ENCODE measurements at places on chromosomes 5 and 9.
A peak's percentile ranks its signal among the peaks of the same experiment; 100 is the strongest.

- no peak for DNase-seq
These were observed 18.3 kb downstream of the DOCK2 start for GRCh38 chr5:169655353-169655752.

- no peak for DNase-seq
These were observed 274.6 kb upstream of the IRX4 start for GRCh38 chr5:2157372-2157771.

GRCh38 chr5:133900534-133901270, 67.7 kb downstream of the C5orf15 start:
- no peak for DNase-seq

- no peak for DNase-seq
These were observed 324.5 kb downstream of the SLIT3 start for GRCh38 chr5:168976311-168976970.

DNA sequence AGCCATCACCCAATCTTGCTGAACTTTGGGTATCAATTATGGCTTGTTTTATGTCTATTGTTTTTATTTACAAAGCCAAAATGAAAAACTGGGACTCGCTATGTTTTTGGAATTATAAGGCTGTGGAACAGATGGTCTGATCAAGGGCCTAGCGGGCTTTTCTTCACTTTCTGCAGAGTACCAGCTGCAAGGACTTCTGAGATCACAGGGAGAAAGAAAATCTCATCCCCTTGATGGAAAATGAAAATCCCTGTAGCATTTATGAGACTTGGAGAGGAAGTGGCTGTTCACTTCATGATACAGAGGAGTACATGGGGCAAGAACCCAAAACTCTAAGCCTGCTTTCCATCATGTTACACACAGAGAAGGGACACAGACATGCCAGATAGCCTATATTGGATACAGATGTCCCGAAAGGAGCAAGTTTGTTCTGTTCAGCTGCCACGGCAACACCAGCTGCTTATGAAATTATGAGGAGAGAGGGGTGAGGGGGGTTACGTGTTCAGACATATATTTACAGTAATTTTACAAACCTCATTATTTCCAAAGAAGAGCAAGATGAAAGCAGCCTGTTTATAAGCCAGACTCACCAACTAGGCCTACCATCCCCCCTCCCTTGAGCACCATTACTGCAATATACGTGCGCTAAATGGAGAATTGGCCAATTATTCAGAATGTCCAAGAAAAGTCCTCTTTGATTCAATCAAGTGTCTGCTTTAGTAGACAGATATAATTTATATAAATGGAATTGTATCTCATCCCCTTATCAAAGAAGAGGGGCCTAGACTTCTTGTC, 220.0 kb downstream of the MARCHF11 start:
- no peak for DNase-seq

DNA sequence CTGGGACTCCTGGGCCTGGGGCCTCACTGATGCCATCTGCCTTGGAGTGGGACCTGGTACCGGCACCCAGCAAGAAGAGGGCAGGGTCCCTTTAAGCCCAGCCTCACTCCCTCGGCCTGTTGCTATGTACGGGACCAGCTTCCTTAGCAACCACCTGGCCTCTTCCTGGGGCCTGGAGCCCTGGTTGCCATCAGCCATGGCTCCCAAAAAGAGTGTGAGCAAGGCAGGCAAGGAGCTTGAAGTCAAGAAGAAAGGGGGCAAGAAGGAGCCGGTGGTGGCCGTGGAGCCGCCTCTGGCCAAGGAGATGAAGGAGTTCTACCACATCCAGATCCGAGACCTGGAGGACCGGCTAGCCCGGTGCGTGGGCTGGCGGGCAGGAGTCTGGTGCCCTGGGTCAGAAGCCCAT, at the start of gene CFAP157:
CFAP157 (plus strand) TSS at position 153 of the 406 bp plus-strand sequence; CDS start at position 197, 44 bp downstream.
- no peak for DNase-seq

- DNase-seq: no peak
These were observed 15.2 kb upstream of the KCNMB1 start for GRCh38 chr5:170404398-170404797.

DNA sequence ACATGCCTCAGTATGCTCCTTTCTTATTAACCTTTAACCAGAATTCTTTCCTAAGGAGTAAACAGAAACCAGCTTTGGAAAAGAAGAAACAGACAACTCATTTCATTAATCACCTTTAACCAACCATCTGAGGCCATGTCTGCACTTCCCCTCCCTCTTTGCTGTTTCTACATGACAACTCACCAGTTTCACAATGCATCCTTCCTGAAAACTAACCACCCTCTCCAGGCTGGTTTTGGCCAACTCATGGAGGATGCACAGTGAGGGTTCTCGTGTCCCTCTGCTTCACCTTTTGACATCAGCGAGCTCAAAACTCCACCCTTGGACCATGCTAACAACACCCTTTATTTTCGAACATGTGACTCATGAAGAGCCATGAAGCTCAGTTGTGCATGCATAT, 244.1 kb downstream of the ELAVL2 start:
- no peak for DNase-seq

- no peak for DNase-seq
These were observed 80.7 kb downstream of the PTPDC1 start for GRCh38 chr9:94164806-94165549.

DNA sequence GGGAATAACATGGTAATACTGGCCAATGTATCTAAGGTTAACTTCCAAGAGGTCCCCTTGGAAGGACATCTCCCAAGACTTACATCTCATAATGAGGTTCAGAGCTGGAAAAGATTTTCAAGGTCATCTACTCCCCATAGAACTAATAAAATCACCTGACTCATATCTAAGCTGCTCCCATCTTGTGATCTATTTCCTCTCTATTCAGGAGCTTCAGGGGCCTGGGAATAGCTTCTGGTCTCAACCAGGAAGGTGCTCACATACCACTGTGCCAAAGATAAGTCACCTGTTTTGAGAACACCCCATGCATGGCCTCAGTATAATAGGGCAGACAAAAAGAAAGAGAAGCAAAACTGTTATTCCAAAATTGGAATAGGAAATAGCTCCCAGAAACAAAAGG, 74.2 kb downstream of the OXCT1 start:
- no peak for DNase-seq

- no peak for DNase-seq
These were observed 21.9 kb downstream of the SEMA4D start for GRCh38 chr9:89475891-89476440.

- no peak for DNase-seq
These were observed 38.3 kb downstream of the TRIO start for GRCh38 chr5:14181299-14181968.

- no peak for DNase-seq
These were observed 82.4 kb downstream of the FOXD1 start for GRCh38 chr5:73365990-73366667.

DNA sequence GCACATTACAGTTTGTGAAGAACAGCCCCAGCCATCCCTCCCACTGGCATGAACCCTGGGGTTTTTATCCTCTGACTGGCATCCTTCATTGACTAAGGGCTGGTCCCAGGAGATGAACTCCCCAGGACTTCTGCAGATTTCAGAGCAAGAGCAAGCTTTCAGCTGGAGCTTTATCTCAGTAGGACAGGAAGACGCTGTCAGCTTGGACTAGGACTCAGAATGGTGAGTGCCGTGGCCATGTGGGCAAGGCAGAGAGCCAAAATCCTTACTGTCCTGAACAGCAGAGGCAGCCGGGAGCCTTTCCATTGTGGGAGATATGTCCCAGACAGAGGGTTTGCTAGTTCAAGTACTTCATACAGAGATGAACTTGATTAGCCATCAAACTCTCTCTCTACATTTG, 3.2 kb upstream of the ACOT12 start:
- DNase-seq: no peak

DNA sequence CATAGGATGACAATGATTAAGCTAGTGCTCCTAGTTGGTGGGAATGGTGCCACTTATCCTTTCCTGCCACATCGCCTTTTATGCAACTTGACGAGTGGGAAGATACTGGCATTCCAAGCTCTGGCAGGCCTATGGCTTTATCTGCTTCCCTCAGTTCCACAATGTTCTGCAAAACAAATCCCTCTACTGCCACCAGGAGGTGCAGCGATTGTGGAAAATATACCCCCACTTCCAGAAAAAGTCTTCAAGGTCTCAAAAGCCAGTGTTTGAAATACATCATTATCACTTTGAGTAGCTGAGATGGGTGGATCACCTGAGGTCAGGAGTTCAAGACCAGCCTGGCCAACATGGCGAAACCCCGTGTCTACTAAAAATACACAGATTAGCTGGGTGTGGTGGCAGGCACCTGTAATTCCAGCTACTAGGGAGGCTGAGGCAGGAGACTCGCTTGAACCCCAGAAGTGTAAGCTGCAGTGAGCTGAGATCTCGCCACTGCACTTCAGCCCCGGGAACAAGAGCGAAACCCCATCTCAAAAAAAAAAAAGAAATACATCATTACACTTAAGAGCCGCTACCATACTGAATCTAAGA, 3.4 kb downstream of the CLINT1 start:
- no peak for DNase-seq

DNA sequence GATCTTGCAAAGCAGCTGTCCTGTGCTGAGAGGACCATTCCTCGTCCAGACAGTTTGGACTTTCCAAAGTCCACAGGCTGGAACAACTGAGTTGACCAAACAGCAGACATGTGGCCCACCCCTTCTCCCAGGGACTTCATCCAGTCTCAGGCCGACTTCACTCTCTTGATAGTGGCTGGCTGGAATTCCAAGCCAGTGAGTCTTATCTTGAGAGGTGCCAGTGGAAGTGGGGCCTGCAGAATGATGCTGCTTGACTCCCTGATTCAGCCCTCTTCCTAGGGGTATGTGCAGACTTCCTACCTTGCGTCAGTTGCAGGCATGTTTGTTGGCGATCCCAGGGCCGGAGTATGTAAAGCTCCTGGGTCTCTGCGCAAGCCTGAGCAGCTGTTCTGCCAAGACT, 131.4 kb upstream of the TSLP start:
- DNase-seq: no peak

DNA sequence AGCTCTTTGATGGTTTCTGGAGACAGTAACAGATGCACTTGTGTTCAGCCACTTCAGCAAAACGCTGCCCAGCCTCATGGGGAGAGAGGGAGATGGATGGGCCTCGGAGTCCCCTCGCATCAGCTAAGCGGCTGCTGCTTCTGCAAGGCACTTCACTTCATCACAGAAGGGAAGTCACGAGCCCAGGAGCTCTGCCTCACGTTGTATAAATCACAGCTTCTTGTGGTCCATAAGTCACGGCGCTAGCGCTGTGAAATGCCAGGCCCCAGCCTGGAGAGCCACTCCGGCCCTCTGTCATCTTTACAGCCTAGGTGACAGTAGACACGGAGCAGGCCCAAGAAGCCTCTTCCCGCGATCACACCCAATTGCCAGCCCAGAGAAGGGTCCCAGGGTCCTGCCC, 23.4 kb downstream of the DBH start:
- no peak for DNase-seq

DNA sequence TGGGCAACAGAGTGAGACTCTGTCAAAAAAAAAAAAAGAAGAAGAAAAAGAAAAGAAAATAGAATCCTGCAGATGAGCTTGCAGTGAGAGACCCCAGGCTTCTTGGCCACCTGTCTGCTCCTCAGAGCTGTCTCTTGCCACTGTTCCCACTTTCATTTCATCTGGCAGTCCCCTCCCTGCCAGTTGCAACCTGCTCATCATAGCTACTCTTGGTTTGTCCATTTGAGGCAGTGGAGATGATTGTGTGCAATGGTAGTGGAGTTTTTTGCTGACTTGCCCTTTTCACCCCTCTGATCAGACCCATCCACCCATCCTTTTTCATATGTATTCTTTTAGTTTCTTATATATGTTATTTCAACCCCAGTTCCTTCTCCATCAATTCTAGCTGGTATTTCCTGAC, 28.7 kb downstream of the ANKRD33B start:
- no peak for DNase-seq

DNA sequence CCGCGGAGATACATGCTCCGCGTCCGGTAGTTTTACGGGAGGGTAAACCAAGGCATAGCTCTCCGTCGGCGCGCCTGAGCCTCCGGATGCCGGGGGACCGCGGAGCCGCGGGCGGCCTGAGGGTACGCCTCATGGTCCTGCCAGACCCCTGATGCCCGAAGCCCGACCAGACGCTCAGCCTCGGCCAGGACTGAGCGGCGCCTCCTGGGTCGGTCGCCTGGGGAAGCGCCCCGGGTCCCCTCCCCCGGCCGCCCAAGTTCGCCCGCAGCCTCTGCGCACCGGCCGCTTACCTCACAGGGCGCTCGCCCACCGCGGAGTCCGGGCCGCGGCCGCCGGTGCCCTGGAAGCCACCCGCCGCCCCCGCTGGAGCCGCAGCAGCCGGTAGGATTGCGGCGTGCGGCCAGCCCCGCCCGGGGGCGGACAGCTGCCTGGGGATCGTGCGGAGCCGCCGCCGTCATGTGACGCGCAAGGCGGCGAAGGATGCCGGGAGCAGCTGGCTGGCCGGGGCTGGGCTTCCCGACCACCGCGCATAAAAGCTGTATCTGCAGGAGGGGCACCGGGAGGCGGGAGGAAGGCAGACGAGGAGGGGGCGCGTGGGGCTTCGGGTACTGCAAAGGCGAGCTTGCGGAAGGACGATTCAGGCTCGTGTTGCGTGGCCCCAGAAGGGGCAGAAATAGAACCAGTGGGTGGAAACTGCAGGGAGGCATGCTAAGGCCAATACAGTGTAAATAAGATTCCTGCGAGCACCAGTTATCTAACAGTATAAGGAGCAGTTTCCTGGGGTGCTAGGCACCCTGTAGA, at the start of gene FBXO10:
FBXO10 (minus strand) TSS at position 460 of the 801 bp plus-strand sequence. CDS start 34,612 bp downstream, outside the sequence.
- no peak for DNase-seq

DNA sequence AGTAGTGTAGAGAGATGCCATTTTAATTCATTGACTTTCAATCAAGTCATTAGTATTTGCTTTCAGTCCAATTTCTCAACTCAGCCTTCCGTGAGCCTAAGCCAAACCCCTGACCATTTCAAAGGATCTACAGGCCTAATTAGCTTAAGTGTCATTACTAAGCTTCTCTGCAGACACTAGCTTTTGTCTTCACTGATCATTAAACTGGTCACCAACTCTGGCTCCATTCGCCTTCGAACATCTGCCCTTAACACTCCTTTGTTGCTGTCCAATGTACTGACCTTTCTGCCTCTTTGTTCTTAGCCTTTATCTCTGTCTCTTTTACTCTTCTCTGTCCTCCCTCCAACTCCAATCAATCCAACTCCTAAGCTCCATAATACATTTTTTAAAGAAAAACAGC, 299.3 kb downstream of the DIRAS2 start:
- no peak for DNase-seq

DNA sequence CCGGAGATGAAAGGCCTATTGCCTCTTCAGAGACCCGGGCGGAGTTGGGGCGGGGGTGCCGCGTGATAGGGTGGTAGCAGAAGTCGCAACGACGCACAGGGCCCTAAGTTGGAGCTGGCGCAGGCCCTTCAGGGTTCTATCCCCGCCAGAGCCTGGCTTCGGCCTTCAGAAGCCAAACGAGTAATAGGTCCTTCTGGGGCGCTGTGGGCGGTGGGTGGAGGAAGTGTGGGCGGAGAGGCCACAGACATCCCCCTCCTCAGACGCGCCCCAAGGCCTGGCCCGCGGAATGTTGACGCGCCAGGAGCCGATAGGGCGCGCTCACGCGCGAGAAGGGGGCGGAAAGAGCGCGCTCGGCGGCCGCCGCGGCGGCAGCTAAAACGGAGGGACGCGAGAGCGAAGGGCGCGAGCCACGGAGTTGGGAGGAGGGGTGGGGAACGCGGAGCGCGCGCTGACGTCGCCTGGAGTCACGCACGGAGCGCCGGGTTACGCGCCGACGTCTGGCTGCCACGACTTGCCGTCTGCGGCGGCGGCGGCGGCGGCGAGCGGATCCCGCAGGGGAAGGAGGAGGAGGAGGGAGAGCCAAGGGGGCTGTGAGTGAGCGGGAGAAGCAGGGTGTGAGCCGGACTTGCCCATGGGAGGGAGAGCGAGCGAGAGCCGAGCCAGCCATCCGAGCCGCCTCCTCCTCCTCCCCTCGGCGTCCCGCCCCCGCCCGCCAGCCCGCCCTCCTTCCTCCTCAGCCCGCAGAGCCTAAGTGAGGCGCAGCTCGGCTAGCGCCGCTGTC, 6.4 kb upstream of the PURA start:
- DNase-seq: peak; percentile 84

GRCh38 chr5:66931651-66932050, 264.9 kb downstream of the CD180 start:
- no peak for DNase-seq
